Tracheal epithelial cell (primary cell): ENCODE measurements at places on chromosomes 4 and X. TPM values are rescaled to one million over a fixed set of nuclear protein-coding genes. Genes with fewer than 3 reads are reported as not detected.

ATP1B4 gene
- total RNA-seq: not detected in 2 replicates

IKBKG gene
- total RNA-seq: 11.7 and 11.8 TPM in 2 replicates

MAGEA10 gene
- not detected in 2 replicates for total RNA-seq

PHEX gene
- 4.3 and 7.0 TPM in 2 replicates for total RNA-seq

CNKSR2 gene
- 0.24 and 0.43 TPM in 2 replicates for total RNA-seq

PAGE2 gene
- total RNA-seq: not detected in 2 replicates

TGIF2LX gene
- total RNA-seq: not detected in 2 replicates

INPP4B gene
- total RNA-seq: 52.8 and 59.3 TPM in 2 replicates
